NCI-H2081 treated with DMSO at 0.1 percent for 48 hours (cell line): ENCODE measurements at places on chromosomes 12 and 14.
A peak's percentile ranks its signal among the peaks of the same experiment; 100 is the strongest.

- DNase-seq: no peak
Observed at GRCh38 chr12:128637642-128638606, 185.8 kb downstream of the SLC15A4 start.

DNA sequence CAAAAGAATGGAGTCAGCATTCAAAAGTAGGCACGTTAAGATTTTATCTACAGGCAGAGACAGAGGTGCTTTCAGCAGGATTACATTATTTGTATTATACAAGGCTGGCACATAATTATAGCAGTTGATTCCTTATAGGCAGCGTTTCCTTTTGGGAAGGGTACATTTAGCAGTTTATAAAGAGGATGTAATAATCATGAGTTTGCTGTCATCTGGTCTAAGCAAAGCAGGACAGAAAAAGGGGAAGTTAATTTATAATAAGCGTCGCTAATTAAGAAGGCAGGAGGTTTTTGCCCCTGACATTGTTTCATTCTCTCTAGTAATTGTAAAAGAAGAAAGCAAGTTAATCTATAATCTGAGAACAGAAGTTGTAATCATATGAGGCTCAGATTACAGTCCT is 259.9 kb upstream of the MDGA2 start:
- no peak for DNase-seq

DNA sequence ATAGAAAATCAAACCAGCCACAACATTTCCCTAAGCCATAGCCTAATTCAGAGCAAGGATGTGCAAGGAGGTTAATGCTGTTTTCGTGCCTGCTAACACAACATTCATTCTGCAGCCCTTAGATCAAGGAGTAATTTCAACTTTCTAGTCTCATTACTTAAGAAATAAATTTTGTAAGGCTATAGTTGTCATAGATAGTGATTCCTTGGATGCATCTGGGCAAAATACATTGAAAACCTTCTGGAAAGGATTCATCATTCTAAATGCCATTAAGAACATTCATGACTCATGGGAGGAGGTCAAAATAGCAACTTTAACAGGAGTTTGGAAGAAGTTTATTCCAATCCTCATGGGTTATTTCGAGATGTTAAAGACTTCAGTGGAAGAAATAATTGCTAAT is 283.2 kb downstream of the RPAP3 start:
- DNase-seq: no peak

DNA sequence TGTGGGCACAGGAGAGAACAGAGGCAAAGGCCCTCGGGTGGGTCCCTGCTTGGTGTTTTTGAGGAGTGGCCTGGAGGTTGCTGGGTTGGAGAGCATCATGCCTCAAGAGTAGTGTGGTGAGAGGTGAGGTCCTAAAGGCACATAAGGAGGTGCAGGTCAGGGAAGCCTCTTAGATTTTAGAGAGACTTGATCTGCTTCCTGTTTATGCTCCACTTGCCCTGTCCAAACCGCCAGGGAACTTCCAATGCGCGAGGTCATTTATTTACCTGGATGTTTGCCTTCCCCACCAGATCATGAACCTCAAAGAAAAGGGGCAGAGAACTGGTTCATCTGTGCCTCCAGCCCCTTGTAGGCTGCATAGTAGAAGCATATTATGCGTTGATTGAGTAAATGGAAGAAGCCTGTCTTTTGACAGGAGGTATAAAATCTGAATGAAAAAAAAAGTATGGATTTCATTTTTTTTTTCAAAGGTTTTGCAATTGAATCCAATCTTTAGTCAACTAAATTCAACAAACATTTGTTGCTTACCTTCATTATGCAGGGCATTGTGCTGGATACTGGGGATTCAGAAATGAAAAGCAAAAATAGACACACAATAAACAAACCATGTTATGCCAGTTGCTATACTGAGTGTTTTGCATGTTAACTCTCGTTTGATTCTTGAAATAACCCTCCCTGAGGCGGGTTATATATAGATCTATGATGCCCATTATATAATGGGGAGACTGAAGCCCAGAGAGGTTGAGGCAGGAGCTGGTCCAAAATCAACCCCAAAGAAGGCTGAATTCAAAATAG is 485.2 kb downstream of the VRK1 start:
- no peak for DNase-seq

DNA sequence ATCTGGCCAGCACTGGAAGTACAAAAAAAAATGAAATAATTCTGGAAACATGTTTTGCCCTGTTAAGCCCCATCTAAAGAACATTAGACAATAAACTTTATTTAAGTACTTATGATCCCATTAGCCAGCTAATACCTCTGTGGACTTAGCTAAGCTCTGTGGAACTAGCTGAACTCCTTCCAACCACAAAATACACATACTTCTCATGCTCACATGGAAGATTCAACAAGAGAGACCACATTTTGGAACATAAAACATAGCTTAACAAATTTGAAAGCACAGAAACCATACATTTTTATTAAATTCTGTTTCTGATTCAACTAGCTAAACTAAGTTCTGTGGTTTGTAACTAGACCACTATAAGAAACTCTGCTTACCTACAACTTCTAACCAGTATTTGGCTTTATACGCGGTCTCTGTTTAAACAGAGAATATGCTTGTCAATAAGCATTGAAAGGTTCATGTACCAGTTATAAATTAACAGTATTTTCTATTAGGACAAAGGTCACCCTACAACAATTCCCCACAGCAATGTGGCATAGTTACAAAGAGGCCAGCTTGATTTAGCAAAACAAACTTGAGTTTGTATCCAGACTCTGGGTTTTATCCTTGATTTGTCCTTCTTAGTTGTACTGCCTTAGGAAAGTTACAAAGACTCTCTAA is 300.1 kb downstream of the C12orf50 start:
- no peak for DNase-seq

DNA sequence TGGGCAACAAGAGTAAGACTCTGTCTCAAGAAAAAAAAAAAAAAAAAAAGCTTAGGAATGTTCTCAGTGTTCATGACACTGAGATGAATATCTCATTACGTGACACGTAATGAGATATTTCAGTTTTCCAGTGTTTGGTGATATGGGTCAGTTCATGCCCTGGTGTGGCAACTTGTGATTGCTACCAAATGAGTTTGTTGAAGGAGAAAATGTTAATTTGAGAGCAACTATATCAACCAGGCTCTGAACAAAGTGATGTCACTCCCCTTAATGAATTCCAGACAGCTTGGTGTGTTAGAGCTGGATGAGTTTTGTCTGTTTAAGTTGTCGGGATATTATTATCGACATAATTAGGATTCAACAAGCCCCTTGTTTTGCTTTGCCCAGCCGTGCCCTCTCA is 211.7 kb downstream of the DPF3 start:
- DNase-seq: no peak

- no peak for DNase-seq
Observed at GRCh38 chr12:49672301-49673217, 34.6 kb downstream of the FMNL3 start.

DNA sequence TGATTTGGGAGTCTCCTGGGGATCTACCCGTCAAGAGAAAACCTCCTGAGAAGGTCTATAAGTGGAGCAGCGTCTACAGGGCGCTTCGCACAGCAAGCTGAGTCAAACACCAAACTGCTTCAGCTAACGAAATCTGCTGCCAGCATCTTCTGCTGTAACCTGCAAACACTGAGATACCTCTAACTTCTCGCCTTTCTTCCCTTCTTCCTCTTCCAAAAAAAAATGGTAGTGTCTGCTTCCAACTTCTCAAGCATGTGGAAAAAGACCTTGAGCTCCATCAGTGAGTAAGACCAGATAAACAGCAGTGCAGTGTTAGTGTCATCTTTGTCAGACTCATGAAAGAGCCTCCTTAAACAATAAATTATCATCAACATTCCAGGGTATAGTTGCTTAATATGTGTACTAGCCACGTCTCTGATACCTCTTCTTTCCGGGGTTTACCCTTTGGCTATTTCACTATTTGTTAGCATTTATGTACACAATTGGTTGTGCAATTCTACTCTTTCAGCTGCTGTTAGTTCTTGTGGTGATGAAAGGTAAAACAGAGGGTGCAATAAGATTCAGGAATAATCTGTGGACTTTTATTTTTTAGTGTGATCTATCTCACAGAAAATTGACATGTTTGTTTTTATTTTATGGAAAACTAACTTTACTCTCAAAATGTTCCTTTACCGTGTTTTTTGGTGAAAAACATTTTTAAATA is 81.6 kb downstream of the LLPH start:
- no peak for DNase-seq

DNA sequence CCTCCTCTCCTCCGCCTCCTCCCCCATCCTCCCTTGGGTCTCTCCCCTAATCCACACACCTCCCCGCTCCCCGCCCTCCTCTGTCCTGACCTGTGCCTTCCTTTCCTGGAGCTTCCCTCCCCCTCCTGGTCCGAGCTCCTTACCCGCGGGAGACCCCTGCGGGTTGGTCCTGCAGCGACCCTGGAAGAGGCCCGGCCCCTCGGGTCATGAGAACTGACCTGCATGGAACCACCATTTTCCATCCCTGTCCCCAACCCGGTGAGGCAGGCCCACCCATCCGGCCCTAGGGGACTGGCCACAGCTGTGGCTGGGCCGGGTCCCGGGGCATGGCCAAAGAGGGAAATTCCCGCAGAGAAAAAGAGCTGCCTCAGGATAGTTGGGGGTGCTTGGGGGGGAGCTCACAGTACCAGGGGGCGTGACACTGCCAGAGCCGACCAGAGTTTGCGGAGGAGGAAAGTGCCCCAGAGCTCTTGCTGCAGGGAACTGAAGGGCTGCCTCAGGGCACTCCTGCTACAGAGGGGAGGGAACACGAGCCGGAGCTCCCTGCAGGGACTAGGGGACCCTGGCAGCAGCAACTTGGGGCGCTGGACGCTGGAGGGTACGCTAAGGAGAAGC is 613 bp downstream of the ARHGEF40 start:
- DNase-seq: no peak

- no peak for DNase-seq
Observed at GRCh38 chr12:12086973-12087692, 16.4 kb downstream of the BCL2L14 start.

DNA sequence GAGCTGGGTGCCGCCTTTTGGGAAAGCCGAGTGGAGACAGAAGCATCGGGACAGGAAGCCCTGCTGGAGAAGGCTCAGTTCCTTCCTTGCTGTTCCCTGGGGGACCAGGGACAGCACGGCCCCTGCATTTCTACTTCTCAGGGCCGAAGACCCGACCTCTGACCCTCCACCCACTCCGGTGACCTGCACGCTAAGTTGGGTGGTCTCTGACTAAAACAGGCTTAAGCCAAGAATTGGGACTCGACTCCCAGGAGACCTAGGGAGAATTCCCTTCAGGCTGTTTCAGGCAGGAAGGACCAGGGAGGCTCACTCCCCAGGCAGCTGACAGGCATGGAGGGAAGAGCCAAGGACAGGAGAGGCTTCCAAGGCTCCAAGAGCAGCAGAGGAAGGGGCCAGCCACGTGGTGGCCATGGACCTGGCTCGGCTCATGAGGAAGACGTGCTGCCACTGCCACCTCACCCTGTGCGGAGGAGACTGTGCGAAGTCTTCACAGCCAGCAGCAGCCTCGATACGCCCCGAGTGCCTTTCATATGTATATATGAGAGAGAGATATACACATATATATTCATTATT is 43.9 kb downstream of the DCAF4 start:
- no peak for DNase-seq

GRCh38 chr12:65955452-65955851 is 131.2 kb downstream of the HMGA2 start:
- DNase-seq: no peak

GRCh38 chr14:84592770-84593169 is 937.2 kb upstream of the FLRT2 start:
- no peak for DNase-seq

- no peak for DNase-seq
Observed at GRCh38 chr14:34324363-34324795, 137.7 kb downstream of the SPTSSA start.

GRCh38 chr14:89015016-89015415 is 190.6 kb downstream of the TTC8 start:
- no peak for DNase-seq

DNA sequence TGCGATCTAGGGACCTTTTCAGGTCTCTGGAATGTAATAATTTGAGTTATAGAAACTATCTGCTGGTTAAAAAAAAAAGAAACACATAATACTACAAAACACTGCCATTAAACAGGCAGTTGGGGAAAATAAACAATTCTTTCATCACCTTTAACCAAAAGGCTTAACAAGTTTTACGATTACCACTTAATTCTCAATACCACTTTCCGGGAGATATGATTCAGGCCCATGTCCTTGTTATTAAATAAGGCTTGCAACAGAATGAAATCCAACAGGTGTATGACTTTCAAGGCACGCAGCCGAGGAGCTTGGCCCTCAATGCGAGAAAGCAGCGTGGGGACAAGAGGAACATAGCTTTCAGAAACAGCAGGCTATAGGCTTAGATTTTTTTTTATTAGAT is 5.6 kb upstream of the GLRX5 start:
- DNase-seq: no peak

DNA sequence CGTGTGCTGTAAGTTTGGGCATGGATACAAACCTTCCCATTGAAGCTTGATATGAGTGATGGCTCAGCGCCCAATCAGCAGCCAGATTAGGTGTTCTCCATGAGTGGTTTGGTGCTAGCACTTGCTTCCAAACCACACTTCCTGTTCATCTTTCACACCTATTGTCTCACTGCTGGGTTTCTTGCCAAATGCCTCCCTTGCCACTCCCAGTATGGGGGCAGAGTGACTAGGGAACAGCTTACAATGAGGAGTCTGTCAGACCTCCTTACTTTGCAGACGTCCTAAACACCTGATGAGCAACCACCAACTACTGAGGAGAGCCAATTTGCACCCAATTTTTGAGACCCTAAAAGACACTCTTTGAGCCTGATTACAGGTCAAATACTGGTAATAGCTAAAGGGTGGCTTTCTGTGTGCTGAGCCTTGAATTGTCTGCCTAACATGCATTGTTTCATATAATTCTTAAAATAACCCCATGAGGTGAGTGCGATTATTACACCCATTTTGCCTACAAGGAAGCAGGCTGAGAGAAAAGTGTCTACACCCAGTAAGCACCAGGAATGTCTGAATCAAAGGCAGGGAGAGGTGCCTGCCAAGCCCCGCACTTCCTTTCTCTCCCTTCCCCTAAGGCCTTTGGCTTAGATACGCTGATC is 48.4 kb upstream of the FOS start:
- DNase-seq: peak; percentile 19

- DNase-seq: no peak
Observed at GRCh38 chr12:42284876-42285275, 41.0 kb downstream of the ZCRB1 start.

- no peak for DNase-seq
Observed at GRCh38 chr12:2443776-2444175, 351.0 kb upstream of the FKBP4 start.

- no peak for DNase-seq
Observed at GRCh38 chr14:93007225-93007997, 84.5 kb downstream of the CHGA start.

GRCh38 chr14:69460093-69460701 is 24.3 kb upstream of the PLEKHD1 start:
- DNase-seq: peak; percentile 22

GRCh38 chr12:96473394-96474093 is 15.8 kb upstream of the CFAP54 start:
- DNase-seq: no peak

DNA sequence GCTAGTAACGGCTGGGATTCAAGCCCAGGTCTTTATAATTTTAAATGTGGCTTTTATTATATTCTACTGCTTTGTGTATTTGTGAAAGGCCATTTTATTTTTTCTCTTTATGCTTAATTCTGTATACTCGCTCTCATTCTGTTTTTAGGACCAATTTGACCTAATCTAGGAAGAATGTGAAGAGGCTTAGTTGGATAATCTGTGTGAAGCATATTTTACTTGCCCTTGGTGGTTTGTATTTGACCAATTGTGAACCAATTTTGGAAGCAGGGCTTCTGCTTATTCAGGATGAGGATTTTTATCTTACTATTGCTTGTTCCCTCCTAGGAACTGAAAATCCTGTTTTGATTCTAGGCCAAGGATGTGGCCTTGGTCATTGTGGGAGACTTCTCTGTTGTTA is 113.1 kb downstream of the TTC6 start:
- no peak for DNase-seq
